ENCODE measurements at places on chromosomes 1 and 21.

GRCh38 chr1:190196020-190196419 lies 281.6 kb downstream of the BRINP3 start:
- DNase-seq: no peak

DNA sequence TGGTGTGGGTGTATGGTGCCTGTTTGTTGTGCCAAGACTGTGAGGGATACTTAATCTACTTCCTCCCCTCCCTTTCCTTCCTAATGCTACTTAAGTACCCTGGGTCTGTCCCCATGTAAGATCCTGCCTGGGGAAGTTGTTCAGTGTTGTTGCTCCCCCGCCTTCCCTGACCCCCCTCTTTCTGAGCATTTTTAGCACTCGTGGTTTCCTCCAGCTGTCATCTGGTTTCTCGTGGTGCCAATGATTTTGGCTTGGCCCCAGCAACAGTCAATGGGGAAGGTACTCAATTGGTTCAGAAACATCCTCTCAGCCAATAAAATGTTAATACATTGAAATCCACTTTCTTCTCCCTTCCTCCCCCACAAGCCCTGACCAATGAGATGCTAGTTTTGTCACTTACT lies 8.0 kb upstream of the B4GALT3 start:
- DNase-seq: peak; percentile 38

DNA sequence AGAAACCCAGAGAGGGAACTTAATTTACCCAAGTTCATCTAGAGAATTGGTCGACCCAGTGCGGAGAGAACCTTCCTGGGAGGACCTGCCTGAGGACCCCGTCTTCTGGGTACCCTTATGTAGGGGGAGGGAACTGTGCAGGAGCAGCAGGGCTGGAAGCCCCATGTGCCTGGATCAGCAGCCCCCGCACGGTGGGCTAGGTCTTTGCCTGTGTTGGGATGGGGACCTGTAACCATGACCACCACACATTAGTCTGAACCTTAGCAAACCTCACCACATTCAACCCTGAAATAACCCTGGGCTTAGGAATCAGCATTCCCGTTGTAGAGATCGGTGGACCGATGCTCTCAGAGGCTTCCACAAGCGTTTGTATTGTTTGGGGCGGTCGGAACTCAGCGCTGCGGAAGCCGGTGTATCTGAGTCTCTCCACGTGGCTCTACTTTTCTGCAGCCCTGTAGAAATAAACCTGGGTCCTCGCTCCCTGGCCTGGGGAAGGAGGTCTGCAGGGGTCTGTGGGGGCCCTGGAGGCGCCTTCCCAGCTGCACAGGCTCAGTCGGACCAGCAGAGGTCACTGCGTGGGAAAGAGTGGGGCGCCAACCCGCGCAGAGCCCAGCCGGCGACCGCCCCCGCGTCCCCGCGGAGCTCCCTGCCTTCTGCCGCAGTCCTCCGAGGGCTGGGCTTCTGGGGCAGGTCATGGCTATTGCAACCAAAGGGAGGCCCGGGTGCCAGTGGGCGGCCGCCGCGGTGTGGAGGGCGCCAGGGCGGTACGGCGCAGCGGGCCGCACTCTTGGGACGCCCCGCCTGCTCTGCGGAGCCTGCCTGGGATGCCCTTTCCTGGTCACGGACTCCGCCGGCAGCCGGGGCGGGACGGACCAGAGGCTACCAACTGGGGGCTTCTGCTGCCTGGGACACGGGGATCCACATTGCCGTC lies 36.2 kb upstream of the KCNA10 start:
- DNase-seq: peak; percentile 23

- no peak for DNase-seq
Observed at GRCh38 chr1:116832932-116833578, 76.7 kb upstream of the PTGFRN start.

DNA sequence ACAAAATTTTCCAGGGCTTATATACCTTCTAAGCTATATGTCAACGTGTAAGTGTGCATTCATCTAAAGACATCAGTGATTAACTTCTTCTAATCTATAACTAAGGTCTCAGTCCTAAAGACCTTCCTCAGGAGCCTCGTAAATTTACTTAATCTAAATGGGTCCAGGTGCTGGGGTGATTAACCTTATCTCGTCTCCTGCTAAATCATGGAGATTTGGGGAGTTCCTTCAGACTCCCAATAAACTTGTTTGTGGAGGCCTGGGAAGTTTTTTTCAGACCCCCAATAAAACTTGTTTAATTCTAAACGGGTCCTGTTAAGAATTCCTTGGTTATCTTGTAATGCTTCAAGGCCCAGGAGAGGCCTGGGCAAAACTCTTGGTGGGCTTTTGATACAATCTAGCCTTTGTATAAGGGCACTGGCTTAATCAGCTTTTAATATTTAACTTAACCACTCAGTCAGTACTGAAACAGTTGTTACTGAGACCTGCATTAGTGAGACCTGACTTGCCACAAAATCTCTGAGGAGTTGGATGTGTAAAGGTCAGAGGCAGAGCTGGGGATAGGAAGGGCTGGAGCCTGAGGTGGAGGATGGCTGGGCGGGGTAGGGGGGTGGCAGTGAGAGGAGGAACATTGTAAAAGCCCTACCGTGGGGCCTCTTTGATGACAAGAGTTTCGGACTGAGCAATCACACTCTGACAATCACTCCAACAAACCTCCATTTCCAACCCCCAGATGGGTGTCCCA lies 6.2 kb upstream of the HMGCS2 start:
- no peak for DNase-seq

- DNase-seq: no peak
Observed at GRCh38 chr1:201710632-201711597, 118.0 kb upstream of the IPO9 start.

GRCh38 chr1:192375306-192375705 lies 58.5 kb downstream of the RGS21 start:
- DNase-seq: no peak

GRCh38 chr1:152866321-152866720 lies 6.5 kb downstream of the LCE7A start:
- DNase-seq: no peak

GRCh38 chr1:42736152-42736551 lies 3.9 kb downstream of the CLDN19 start:
- no peak for DNase-seq

DNA sequence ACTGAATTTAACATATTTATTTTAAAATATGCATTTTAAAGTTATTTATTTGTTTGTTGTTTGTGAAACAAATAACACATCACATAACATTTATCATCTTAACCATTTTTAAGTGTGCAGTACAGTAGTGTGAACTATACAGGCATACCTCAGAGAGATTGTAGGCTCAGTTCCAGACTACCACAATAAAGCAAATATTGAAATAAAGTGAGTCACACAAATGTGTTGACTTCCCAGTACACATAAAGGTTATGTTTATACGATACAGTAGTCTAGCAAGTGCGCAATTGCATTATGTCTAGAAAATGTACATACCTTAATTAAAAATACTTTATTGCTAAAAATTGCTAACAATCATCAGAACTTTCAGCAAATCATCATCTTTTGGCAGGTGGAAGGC lies 739.4 kb upstream of the ADGRL4 start:
- no peak for DNase-seq

DNA sequence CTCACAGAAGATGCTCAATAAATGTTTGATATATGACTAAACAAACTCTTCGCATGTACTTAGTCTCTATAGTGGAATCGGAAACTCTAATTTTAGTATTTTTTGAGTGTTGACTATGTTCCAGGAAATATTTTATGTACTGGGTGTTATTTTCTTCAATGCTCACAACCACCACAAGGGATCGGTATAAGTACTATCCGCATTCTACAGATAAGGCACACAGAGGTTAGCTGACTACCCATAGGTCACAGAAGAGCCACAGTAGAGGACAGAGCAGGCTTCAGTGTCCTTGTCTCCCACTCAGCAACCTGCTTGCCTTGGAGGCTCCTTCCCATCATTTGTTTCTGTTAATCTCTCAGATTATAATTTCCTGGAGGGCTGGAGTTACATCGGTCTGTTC lies 451.3 kb downstream of the OMA1 start:
- no peak for DNase-seq

Data from activated CD4-positive, alpha-beta T cell treated with anti-CD3 and anti-CD28 coated beads for 24 hours (primary cell).